ENCODE measurements at places on chromosomes 11 and 22.

DNA sequence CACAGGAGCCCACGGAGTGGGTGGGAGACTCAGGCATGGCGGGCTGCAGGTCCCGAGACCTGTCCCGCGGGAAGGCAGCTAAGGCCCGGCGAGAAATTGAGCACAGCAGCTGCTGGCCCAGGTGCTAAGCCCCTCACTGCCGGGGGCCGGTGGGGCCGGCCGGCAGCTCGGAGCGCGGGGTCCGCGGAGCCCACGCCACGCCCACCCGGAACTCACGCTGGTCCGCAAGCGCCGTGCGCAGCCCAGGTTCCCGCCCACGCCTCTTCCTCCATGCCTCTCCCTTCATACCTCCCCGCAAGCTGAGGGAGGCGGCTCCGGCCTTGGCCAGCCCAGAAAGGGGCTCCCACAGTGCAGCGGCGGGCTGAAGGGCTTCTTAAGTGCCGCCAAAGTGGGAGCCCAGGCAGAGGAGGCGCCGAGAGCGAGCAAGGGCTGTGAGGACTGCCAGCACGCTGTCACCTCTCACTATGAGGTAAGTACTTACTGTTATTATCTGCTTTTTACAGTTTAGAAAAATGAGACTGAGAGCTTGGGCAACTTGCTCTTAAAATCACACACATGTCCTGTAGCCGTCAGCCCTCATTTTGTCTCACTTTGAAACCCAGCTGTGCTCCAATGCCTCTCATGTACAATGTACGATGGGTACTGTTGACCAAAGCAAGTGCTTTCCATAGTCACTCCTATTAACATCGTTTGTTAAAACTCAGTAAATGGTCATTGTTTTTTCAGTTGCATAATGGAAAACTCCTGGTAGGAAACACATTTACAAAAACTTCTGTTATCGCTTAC is 12.2 kb upstream of the OR10D3 start:
- DNase-seq: no peak

DNA sequence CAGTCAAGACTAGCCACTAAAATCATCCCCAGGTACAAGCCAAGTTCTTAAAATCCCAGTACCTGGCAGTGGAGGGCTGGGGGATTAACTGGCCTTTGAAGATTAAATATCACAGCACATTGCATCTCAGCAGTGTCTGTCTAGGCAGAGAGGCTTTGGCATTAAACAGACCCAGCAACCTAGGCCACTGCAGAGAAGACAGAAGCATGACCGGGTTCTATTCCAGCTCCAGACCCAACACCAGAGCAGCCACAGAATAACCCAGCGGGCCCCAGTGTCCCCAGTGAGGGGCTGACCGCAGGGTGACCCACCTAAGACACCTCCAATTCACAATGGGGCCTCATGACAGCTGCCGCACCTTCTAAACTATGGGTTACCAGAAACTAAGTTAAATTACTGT is 88.2 kb downstream of the SHANK2 start:
- peak; percentile 2 for DNase-seq

DNA sequence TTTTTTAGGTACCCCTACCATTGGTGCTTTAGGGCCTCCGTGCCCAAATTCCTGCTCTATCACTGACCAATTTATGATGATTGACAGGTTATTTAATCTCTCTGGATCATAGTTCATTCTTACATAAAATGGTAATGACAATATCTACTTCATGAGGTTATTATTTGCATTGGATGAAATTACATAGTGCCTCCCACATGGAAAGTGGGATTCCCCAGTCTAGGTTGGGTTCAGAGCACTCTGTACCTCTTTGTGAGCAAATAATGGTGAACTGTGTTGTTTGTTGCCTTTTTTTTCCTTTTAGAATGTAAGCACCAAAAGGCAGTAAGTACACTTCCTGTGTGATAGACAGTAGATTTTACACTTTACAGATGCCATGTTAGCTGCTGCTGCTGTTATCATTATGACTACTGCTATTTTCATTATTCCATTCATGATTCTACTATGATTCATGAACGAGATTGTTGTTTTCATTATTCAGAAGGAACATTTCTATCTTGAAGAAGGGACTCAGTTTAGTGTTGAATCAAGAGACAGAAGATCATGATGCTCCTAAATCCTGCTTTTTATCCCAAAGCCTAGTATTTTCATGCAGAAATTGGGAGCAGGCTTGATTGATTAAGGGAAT is 100.8 kb downstream of the ALX4 start:
- no peak for DNase-seq

DNA sequence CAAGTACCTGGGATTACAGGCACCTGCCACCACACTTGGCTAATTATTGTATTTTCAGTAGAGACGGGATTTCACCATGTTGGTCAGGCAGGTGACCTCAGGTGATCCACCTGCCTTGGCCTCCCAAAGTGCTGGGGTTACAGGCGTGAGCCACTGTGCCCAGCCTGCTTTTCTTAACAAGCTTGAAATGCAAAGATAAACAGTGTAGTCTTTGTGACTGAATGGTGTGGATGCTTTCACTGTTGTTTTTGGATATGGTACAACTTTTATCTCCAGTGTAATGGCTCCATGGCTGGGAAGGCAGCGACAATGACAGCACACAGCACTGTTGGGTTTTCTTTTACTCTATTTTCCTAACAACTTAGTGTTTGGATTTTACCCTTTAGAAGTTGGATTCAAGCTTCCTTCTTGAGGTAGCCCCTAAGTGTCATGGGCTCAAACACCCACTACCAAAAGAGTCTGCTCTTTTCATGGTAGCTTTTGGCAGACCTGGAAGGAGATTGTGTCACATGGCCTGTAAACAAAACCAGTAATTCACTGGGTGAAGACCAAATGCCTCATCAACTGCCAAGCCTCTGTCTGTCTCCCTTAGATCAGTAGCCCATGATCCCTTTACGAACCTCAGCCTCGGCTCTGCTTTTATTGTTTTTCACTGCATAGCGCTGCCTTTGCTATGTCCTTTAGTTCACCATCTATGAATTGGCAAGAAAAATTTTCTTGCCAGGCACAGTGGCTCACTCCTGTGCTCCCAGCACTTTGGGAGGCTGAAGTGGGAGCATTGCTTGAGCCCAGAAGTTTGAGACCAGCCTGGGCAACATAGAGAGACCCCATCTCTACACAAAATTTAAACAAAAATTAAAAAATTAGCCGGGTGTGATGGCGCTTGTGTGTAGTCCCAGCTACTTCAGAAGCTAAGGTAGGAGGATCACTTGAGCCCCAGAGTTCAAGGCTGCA is 6.4 kb downstream of the VPS51 start:
- DNase-seq: no peak

- DNase-seq: no peak
These were observed 28.0 kb upstream of the ZBED5 start for GRCh38 chr11:10885703-10886363.

GRCh38 chr11:65454311-65454695 is 31.7 kb downstream of the NEAT1 start:
- DNase-seq: peak; percentile 56

DNA sequence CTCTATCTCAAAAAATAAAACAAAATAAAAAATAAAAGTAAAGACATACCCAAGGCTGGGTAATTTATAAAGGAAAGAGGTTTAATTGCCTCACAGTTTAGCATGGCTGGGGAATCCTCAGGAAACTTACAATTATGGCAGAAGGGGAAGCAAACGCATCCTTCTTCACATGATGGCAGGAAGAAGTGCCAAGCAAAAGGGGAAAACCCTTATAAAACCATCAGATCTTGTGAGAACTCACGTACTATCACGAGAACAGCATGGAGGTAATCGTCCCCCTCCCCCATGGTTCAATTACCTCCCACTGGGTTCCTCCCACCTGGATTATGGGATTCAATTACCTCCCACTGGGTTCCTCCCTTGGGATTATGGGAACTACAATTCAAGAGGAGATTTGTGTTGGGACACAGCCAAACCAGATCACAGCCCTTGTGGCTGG is 8.3 kb upstream of the SSTR3 start:
- DNase-seq: no peak

DNA sequence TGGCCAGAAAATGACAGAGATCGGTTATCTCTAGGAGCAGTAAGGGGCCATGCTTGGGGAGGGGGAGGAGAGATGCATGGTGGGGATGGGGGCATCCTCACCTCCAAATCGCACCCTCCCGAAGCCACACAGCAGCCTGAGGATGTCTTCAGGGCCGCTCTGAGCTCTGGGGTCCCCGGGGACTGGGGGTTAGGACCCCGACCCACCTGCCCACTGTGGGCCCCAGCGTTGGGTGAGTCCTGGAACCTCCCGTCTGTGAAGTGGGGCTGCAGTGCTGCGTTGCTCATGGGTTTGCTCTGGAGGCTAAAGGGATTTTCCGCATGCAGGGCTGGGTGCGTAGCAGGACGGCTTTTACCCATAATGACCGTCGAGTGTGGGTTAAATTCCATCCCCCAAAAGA is 1046.3 kb downstream of the BRD1 start:
- no peak for DNase-seq

- peak; percentile 91 for DNase-seq
These were observed at the start of gene NECTIN1 for GRCh38 chr11:119728651-119729580. NECTIN1 (minus strand) TSS chr11:119729200; CDS start chr11:119728553, 647 bp downstream.

- DNase-seq: no peak
These were observed 11.1 kb downstream of the CCND1 start for GRCh38 chr11:69651834-69652620.

DNA sequence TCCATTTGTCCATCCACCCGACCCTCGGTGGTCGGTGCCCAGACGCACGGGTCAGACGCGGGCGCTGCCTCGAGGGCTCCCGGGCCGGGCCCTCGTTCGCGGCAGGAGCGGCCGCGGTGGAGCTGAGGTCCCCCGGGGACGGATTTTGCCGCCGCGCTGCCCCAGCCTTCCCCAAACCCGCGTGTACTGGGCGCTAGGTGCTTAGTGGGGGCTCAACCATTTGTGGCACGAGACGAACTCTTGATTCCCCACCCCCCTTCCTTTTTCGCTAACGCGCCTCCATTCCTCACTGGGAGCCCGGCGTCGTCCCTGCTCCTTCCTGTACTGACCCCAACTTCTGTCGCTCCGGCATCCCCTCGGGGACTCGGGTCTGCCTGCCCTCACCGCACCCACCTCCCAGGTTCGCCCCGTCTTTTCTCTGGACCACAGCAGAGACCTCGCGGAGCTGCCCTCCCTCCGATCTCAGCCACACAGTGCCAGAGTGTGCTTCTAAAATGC is 789 bp upstream of the CBX7 start:
- DNase-seq: no peak

All from suprapubic skin (tissue), 4 donors.